Epithelial cell of esophagus (primary cell): ENCODE measurements at places on chromosomes 1 and 21.
A peak's percentile ranks its signal among the peaks of the same experiment; 100 is the strongest.

GRCh38 chr1:59738152-59738551 lies 76.6 kb upstream of the HOOK1 start:
- DNase-seq = no peak

- DNase-seq = no peak
Observed at GRCh38 chr1:41525891-41526587, 41.6 kb upstream of the EDN2 start.

- DNase-seq = peak; percentile 65
Observed at GRCh38 chr1:213201380-213202155, 150.5 kb downstream of the RPS6KC1 start.

GRCh38 chr1:223716302-223716862 lies 4.0 kb downstream of the CAPN2 start:
- no peak for DNase-seq

- no peak for DNase-seq
Observed at GRCh38 chr1:199020051-199020450, 381.2 kb downstream of the PTPRC start.

- peak; percentile 79 for DNase-seq
Observed at GRCh38 chr1:152654110-152654509, 9.1 kb upstream of the LCE2D start.

GRCh38 chr1:12499539-12500240 lies 118.3 kb downstream of the DHRS3 start:
- no peak for DNase-seq

DNA sequence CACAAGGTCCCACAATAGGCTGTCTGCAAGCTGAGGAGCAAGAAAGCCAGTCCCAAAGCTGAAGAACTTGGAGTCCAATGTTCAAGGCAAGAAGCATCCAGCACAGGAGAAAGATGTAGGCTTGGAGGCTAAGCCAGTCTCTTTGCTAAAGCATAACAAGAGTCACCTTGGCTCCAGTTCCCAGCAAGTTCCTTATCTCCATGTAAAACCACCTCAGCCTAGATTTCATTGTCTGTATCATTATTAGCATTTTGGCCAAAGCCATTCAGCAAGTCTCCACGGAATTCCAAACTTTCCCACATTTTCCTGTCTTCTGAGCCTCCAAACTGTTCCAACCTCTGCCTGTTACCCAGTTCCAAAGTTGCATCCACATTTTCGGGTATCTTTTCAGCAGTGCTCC lies 36.9 kb downstream of the PIGM start:
- no peak for DNase-seq

DNA sequence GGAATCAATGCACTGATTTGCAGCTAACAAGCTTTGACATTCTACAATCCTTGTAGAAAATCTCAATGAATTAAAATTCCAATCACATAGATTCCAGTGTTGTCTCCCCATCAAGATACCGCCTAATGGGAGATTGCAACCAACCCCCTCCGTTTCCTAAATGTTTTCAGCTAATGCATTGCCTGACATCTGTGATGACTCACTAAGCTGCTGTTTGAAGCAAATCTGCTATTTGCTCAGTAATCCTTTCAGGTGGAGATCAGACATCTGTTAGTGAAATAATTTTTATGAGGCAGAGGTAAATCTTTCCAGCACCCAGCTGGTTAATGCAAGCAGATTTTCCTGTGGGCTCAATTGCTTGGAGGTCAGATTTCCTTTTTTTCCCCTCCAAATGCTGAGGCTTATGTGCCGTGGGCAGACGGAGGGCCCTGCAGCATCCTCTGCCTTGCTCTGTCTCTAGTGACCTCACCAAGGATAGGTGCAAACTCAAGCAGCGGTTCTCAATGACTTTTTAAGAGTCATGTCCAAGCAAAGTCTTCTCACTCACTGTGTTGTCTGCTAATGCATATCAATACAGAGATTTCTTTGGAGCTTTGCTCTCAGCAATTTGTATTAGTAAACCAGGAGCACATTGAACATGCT lies 91.1 kb upstream of the RAB3GAP2 start:
- DNase-seq = peak; percentile 43

DNA sequence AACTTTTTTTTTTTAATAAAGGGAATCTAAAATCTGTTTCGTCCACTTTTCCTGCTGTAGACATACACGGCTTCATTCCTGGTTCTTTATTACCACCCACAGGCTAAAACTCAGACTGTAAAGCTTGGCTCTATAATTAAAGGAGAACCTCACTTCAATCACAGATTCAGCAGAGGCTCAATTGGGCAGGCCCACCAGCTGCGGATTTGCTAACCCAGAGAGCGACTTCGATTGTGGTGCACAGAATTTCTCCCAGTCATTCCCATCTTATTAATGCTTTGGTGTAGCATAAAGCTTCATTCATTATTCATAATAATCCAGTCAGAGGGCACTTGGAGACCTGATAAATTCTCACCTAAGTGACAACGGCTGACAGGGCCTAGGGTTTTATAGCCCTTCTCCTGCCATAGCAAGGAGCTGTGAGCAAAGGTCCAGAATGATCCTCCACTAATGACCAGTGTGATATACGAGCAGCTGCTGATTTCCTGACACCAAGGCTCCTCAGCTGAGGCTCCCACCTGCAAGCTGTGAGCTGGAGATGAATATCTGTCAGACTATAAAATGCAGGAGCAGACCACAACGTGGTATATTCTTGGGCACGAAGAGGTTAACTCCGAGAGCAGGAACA lies 149.0 kb downstream of the ATP6V1G3 start:
- no peak for DNase-seq

- DNase-seq = peak; percentile 46
Observed at GRCh38 chr1:32336963-32337675, 1.1 kb upstream of the MARCKSL1 start.

- DNase-seq = peak; percentile 47
Observed at GRCh38 chr1:187408212-187409004, 579.7 kb downstream of the PLA2G4A start.

GRCh38 chr1:20279509-20279908 lies 11.2 kb upstream of the VWA5B1 start:
- DNase-seq = peak; percentile 67
